ENCODE measurements at places on chromosomes 2 and 18. TPM values are rescaled to one million over a fixed set of nuclear protein-coding genes. Genes with fewer than 3 reads are reported as not detected.

The C2orf92 gene
- 27.9 TPM for total RNA-seq

The HJURP gene
- 0.33 TPM for total RNA-seq

- DNase-seq: no peak
Observed at GRCh38 chr2:63424329-63425078, 163.8 kb downstream of the WDPCP start.

- DNase-seq: no peak
Observed at GRCh38 chr2:152134488-152135280, 35.8 kb upstream of the CACNB4 start.

GRCh38 chr18:54928236-54928635, 31.0 kb downstream of the CCDC68 start:
- DNase-seq: no peak

GRCh38 chr2:224849264-224849663, 133.1 kb upstream of the CCDC195 start:
- no peak for DNase-seq

DNA sequence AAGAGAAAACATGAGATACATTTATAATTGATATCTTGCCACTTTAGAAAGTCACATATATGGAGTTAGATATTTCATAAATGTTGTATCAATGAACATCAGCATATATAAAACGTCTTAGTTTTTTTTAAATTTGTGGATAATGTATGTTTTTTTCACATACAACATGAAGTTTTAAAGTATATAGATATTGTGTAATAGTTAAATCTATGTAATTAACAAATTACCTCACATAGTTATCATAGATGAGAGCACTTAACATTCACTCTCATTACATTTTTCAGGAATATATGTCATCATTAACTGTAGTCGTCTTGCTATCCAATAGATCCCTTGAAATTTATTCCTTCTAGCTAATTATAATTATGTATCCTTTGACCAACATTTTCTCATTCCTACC, 406.6 kb downstream of the ARHGAP15 start:
- no peak for DNase-seq

DNA sequence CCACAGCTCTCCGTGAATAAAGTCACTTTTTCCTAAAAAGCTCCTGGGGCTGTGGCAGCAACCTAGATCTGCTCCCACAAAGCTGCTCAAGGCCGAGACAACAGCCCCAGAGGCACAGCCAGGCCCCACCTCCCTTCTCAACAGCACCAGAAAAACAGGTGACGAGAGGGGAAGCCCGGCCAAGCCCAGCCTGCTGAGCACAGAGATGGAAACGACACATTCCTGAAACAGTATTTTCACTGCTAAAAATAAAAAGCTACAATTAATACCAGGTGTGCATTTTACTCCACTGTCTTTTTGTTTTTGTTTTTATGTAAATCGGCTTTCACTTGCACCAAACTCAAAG, 199.3 kb downstream of the HDAC4 start:
- peak; percentile 50 for DNase-seq
